CD4-positive, alpha-beta T cell treated with Interleukin-15 for 1 hour (primary cell): ENCODE measurements at places on chromosomes 7 and 10.
A peak's percentile ranks its signal among the peaks of the same experiment; 100 is the strongest.

- no peak for DNase-seq
Measured at GRCh38 chr7:105487579-105488571, 34.2 kb downstream of the PUS7 start.

DNA sequence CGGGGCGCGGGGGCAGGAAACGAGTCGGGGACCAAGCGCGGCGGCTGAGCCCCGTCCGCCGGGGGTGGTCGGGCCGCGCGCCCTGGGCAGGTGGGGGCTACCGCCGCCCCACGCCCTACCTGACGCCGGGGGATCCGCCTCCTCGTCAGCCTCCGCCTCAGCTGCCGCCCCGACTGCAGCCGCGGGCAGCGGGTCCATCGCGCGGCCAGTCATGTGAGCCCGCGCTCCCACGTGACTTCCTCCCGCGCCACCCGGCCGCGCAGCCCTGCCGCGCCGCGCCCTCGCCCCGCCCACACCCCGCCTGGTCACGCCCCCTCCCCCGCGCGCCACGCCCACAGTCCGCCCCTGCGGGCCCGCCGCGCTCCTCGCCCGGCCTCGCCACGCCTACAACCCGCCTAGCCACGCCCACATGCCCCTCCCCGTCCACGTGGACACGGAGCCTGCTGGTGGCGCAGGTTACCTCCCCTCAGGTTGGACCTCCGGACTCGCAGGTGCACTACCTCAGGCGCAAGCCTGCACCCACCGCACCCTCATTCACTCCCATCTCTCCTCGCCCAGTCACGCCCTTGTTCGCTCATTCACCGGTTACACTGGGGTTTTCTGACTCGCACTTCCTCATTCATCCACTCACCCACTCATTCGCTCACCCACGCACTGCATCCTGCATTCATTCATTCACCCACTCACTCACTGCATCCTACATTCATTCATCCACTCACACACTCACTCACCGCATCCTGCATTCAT, at the start of gene SNX8:
TSS of gene SNX8 (minus strand) at position 233 of the 747 bp plus-strand sequence. CDS start at position 213, 20 bp downstream.
- peak; percentile 94 for DNase-seq

GRCh38 chr7:101277155-101277554, 32.3 kb upstream of the FIS1 start:
- DNase-seq = no peak

GRCh38 chr10:47020471-47020870, 109.2 kb downstream of the PTPN20 start:
- DNase-seq = no peak

- DNase-seq = no peak
Measured at GRCh38 chr10:370449-370825, 235.2 kb downstream of the ZMYND11 start.

DNA sequence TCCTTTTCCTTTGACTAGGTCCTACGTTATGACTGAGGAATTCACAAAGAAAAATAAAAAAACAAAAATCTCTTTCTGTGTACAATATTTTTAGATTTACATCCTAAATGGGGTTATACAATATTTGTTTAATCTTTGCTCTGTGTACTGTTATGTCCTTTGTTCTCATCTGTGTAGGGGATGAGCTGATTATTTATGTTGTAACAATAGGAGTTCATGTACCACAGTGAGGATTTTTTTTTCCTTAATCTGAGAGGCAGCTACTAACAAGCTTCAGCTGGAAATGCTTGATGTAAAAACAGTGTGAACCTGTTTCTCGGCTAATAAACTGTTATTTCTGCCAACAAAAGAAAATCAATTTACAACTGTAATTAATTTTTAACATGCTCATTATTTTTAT, 58.0 kb downstream of the ORC5 start:
- DNase-seq = no peak

DNA sequence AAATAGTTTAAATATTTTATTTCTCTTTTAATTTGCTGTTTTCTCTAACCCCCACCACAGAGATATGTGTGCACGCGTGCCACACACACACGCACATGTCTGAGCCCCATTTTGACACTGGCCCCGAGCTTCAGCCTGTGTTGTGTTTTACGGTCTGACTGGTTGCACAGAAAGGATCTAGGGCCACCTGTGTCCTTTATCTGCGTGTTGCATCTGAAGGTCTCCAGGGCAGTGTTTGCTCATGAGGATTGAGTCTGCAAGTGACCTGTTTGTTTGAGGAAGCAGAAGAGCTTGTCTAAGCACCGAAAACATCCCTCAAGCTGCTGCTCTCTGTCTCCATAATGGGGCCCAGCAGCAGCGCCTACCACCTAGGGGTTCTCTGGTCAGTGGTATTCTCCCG, 266.4 kb upstream of the LYZL1 start:
- DNase-seq = no peak

DNA sequence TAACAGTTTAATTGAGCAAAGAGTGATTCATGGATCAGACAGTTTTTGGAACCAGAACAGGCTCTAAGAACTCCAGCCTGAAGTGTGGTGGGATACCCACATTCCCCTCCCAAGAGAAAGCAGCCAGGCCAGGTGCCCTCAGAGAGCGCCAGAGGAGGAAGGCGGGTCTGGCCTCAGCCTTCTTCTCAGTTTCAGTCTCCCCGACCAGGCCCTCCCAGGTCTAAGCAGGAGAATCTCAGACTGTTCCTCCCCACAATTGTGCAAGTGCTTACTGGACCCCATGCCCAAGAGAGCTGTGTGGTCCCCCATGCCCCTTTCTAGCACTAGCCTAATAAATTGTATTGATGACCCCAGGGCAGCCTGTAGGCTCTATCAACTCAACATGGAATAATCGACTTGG, 25.6 kb downstream of the PPIF start:
- no peak for DNase-seq

DNA sequence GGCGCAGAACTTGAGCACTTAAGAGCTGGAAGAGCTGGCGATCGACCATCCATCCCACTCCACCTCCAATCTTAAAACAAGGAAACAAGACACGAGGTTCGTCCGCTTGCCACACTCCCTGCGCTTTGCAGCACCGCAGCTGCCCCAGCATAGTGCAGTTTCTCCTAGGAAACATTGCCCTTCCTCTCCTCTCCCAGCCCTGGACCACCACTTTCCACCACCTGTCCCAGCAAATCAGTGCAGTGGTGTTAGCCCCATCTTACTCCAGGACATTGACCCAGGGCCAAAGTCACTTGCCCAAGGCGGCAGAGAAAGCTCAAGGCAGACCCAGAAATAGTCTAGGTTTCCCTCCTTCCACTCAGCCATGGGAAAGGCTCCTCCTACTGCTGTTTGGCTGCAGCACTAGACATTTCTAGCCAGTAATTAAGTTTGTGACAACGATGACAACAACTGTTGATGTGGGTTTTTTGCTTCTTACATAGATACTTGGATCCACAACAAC, 1.5 kb upstream of the PARD3 start:
- no peak for DNase-seq
